ENCODE measurements at places on chromosomes 7 and 10. TPM values are rescaled to one million over a fixed set of nuclear protein-coding genes. Genes with fewer than 3 reads are reported as not detected.

GRCh38 chr10:63236113-63236935, 103.2 kb downstream of the NRBF2 start:
- DNase-seq = no peak

DNA sequence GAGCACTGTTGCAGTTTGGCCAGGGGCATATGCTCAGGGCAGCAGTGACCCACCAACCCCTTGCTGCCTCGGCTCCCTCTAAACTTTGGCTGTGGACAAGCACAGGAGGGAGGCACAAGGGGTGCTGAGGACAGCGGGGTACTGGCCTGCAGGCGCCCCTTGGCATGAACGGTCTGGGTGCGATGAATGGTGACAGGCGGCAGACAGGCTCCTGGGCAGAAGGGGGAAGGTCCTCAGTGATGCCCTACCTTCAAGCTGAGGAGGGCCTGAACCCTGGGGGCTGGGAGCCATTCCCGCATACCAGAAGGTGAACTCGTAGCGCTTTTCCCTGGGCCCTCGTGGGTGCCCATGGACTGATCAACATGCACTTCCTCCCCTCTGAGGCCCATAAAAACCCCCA, 567.1 kb downstream of the GRM8 start:
- no peak for DNase-seq

DNA sequence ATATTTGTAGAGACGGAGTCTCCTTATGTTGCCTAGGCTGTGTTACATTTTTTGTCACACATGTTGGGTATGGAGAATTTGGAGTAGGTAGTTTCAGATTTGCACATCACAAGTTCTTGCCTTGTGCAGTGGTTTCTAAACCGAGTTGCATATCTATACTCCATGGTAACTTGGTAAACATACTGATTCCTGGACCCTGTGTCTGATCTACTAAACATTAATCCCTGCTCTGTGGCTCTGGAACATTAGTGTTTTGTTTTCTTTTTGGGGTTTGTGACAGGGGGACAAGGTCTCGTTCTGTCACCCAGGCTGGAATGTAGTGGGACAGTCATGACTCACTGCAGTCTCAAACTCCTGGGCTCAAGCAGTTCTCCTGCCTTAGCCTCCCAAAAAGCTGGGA, 24.7 kb downstream of the AUTS2 start:
- DNase-seq = no peak

GRCh38 chr10:12333380-12334185, 15.8 kb upstream of the CAMK1D start:
- no peak for DNase-seq

DNA sequence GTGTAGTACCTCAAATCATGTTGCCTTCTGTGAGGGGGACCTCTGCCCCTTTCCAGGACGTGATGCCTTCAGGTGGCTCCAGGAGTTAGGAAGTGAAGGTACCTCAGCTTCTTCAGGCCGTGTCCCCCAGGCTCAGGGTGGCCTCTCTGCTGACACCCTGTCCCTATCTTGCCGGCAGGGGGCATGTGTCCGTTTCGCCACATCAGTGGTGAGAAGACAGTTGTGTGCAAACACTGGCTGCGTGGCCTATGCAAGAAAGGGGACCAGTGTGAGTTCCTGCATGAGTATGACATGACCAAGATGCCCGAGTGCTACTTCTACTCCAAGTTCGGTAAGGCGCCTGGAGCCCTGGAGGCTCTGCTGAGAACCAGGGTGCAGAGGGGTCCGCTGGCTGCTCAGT, 9.2 kb downstream of the CPSF4 start:
- no peak for DNase-seq

GRCh38 chr7:45718464-45719330, 144.5 kb downstream of the ADCY1 start:
- DNase-seq = no peak

- no peak for DNase-seq
Observed at GRCh38 chr10:131089150-131089549, 222.4 kb downstream of the TCERG1L start.

- DNase-seq = no peak
Observed at GRCh38 chr10:55519264-55519663, 718.2 kb upstream of the PCDH15 start.

DNA sequence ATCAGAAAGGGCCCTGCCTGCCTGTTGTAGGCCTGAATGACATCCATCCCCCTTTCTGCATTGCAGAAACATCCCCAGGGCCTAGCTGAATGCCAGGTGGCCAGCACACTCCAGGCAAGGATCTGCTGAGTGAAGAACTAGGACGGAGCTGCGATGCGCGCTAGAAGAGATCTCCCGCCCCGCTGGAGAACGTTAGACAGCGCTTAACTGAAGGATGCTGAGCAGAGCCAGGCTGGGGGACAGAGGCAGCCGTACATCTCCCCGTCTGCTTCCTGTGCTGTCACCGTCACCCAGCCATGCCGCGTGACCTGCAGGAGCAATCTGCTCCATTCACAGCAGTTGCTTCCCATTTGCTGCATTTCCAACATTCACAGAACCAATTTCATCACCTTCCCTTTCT, 73.3 kb downstream of the FAM53B start:
- DNase-seq = no peak

DNA sequence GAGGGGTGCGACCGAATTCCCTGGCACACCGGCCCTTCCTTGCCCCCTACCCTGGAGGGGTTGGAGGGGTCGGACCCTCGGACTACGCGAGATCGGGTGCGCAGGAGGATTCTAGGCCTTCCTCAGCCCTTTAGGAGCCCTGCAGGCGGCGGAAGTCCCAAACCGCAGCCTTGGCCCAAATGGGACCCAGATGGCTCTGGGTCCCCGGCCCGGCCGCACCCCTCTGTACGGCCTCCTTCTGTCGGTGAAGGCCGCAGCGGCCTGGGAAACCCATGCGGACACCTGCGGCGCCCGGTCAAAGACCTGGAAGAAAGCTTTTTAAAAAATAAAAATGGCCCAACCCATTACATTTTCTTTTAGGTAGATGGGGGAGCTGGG, 2.4 kb upstream of the VAX1 start:
- no peak for DNase-seq

DNA sequence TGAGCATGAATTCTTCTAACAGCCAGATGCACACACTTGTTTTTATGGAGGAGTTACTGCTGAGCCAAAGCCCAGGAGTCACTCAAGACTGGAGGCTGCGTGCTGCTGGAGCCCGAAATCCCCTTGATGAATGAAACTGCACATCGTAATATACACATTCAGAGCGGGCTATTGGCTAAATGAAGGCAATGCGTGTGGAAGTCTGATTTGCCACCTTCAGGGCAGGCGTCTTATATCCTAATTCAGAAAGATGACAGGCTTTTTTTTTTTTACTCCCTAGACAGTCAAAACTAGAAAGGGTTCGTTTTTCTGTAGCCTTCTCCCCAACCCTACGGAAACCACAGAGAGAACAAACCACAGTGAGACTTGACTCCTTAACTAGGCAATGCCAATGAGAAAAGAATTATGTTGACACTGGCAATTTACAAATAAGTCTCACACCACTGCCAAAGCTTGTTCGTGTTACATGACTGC, 227.2 kb upstream of the KLF14 start:
- peak; percentile 83 for DNase-seq

GRCh38 chr10:19702215-19702614, 114.0 kb upstream of the PLXDC2 start:
- no peak for DNase-seq

- DNase-seq = peak; percentile 18
Observed at GRCh38 chr7:159144758-159145489, at the start of gene VIPR2. Gene VIPR2 (minus strand): TSS chr7:159144867. CDS start chr7:159144771, 96 bp downstream.

- DNase-seq = no peak
Observed at GRCh38 chr10:58157076-58157766, 110.5 kb downstream of the IPMK start.

GRCh38 chr7:70752794-70753241, 379.1 kb upstream of the GALNT17 start:
- DNase-seq = no peak

GRCh38 chr10:1548146-1548545, 189.2 kb downstream of the ADARB2 start:
- DNase-seq = no peak

The MBL2 gene
- polyA plus RNA-seq = not detected

The PLEKHS1 gene
- polyA plus RNA-seq = not detected

The CLEC2L gene
- polyA plus RNA-seq = not detected

The FAM25G gene
- not detected for polyA plus RNA-seq

The FEZF1 gene
- not detected for polyA plus RNA-seq

The XPNPEP1 gene
- 29.7 TPM for polyA plus RNA-seq

The PKD2L1 gene
- not detected for polyA plus RNA-seq
